ENCODE measurements at places on chromosomes 11 and 22.
A peak's percentile ranks its signal among the peaks of the same experiment; 100 is the strongest.

GRCh38 chr11:88555829-88556202, 218.3 kb upstream of the CTSC start:
- DNase-seq: no peak

GRCh38 chr11:2525941-2526807, 81.4 kb downstream of the KCNQ1 start:
- no peak for DNase-seq

GRCh38 chr11:28048812-28049211, 59.1 kb downstream of the KIF18A start:
- no peak for DNase-seq

DNA sequence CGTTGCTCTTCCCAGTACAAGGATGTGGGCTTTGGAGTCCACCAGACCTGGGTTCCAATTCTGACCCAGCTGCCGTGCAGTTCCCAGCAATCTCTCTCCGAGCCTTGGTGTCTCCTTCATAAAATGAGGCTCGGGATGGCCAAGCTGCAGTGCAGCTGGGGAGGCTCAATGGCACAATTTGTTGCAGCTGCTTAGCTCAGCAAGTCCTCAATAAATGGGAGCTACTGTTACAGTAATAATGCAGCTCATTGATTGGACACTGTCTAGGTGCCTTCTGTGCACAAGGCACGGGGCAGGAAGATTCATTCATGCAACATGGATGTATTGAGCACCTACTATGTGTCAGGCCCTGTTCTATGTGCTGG, 37.1 kb downstream of the SHISAL1 start:
- DNase-seq: no peak

DNA sequence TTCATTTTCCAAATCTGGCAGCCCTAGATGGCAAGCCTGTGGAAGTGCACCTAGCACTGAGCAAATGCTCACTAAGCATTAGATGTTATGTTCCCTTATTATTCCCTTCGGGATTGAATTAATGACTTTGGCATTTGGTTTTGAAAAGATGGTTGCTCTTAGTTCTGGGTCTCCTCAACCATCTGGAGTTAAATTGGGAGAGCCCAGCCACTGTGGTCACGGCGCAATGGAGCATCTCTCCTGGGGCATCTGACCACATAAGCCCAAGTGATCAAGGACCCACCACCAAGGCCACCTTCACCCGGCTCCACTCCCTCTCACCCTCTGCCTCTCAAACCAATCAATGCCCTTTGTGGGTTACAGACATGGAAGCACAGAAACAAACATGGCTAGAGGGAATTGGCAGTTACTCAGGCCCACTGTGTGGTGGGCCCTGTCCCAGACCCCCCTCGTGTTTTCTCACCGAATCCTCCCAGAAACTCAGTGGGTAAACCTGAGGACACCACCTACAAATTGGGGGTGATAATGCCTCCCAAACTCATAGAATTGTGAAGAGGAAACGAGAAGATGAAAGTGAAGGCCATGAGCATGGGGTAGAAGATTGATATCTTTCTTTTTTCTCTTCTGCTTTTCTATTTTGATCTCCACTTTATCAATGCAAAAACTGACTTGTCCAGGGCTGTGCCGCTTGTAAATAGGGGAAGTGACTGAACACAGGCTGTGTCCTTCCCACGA, 52.2 kb downstream of the IRAG1 start:
- no peak for DNase-seq

- no peak for DNase-seq
These were observed 1.1 kb downstream of the ST13 start for GRCh38 chr22:40855071-40855978.

GRCh38 chr11:75342966-75343870, 8.2 kb downstream of the ARRB1 start:
- DNase-seq: peak; percentile 52

GRCh38 chr11:82869657-82870056, 30.6 kb downstream of the PRCP start:
- DNase-seq: no peak

- DNase-seq: no peak
These were observed 75.2 kb downstream of the ISX start for GRCh38 chr22:35140879-35141745.

DNA sequence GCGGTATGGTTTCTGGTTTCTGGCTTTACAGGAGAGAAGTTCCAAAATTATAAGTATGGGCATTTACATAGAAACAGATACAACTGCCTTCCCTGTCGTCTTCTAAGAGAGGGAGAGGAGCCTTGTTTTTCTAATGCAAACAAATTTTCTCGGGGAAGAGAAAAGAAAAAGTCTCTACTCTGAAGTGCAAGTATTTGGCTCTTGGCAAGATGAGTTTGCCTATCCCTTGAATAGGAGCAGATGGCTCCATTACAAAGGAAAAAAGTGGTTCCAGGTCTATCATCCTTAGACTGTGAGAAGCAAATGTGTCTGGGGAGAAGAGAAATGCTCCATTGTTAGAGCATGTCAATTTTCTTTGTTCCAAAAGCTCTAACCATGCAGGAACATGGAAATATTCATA, 455.6 kb downstream of the BUD13 start:
- no peak for DNase-seq

GRCh38 chr22:20256027-20256426, 12.1 kb downstream of the RTN4R start:
- no peak for DNase-seq

DNA sequence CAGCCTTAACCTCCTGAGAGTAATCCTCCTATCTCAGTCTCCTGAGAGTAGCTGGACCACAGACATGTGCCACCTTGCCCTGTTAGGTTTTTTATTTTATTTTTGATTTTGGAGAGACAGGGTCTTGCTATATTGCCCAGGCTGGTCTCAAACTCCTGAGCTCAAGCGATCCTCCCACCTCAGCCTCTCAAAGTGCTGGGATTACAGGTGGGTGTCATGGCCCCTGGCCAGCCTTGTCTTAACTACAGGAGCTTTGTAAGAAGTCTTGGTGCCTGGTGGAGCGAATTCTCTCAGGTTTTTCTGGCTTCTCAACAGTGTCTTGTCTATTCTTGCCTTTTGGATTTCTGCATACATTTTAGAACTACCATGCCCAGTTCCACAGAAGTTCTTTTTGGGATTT, 546.4 kb downstream of the TBC1D22A start:
- DNase-seq: no peak

- no peak for DNase-seq
These were observed 16.6 kb upstream of the PHLDA2 start for GRCh38 chr11:2945757-2946287.

DNA sequence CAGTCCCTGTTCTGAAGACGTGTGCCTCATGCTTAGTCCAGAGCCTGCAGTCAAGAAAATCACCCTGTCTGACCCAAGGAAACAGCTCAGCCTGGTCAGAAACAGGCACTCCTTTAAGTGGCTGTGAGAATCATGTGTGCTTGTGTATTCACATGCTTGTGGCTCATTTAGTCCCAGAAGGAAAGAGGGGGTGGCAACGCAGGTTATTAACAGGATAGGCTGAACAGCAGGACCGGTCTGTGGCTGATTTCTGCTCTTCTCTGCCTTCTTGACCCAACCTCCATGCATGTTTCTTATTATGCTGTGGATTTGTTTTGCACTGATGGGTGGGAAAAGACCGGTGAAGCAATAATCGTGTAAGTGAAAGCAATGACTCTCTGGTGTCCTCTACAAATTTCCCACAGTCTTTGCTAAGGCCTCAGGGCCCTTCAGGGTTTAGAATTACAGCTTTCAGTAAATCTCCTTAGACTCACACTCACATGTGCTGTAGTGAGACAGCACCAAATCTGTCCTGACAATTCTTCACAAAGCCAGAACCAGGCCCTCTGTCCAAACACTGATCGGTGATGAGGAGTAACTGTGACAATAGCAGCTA, 288.1 kb downstream of the ETS1 start:
- DNase-seq: no peak

- no peak for DNase-seq
These were observed 48.2 kb downstream of the RTL6 start for GRCh38 chr22:44449683-44450425.

GRCh38 chr11:94882931-94883330, 90.4 kb downstream of the CWC15 start:
- DNase-seq: no peak

- DNase-seq: no peak
These were observed 2.5 kb downstream of the SMIM35 start for GRCh38 chr11:118084247-118084646.

GRCh38 chr11:11446564-11446963, 93.5 kb upstream of the CSNK2A3 start:
- no peak for DNase-seq

- no peak for DNase-seq
These were observed 7.7 kb downstream of the RAB30 start for GRCh38 chr11:83064011-83064410.

DNA sequence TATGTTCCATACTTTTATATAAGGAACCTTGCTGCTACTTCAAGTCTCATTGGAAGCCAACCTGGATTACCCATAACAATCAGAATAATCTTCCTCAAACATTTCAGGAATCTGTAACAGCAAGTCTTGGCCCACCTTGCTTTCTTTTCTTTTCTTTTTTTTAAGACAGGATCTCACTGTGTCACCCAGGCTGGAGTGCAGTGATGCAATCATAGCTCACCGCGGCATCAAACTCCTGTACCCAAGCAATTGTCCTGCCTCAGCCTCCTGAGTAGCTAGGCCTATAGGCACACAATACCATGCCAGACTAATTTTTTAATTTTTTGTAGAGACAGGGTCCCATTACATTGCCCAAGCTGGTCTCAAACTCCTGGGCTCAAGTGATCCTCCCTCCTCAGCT, 29.3 kb upstream of the PRDM10 start:
- no peak for DNase-seq

GRCh38 chr22:38034278-38034882, 22.8 kb upstream of the PICK1 start:
- peak; percentile 43 for DNase-seq

GRCh38 chr11:80182901-80183300, 742.1 kb upstream of the TENM4 start:
- no peak for DNase-seq

DNA sequence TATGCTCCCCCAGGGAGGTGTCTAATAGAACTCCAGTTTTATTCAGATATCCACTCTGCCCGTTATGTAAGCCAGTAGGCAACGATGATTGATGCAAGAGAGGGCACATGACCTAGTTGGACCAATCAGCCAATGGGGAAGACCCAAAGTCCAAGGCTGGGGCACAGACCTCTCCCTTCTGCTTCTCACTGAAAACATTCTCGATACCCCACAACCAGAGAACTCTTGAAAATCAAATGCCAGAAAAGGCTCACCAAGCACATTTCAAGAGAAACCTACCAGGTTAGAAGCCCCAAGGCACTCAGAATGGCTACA, 7.4 kb downstream of the HIRA start:
- DNase-seq: no peak

- no peak for DNase-seq
These were observed 108.2 kb downstream of the RASSF10 start for GRCh38 chr11:13117344-13117743.

- no peak for DNase-seq
These were observed 2.8 kb downstream of the HPX start for GRCh38 chr11:6437993-6438392.

- DNase-seq: no peak
These were observed 4.1 kb downstream of the C11orf52 start for GRCh38 chr11:111922803-111923202.

DNA sequence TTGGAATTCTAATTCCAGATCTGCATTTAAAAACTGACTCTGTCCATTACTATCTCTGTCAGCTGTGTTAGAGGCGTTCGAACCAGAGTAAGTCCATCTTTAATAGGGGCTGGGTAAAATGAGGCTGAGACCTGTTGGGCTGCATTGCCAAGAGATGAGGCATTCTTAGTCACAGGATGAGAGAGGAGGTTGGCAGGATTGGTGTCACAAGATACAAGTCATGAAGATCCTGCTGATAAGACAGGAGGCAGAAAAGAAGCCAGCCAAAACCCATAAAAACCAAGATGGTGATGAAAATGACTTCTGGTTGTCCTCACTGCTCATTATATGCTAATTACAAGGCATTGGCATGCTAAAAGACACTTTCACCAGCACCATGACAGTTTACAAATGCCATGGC, 356.3 kb upstream of the ISX start:
- no peak for DNase-seq
